ENCODE measurements at places on chromosomes 5 and 9.

- DNase-seq = no peak
Observed at GRCh38 chr5:39675676-39676075, 250.9 kb upstream of the DAB2 start.

GRCh38 chr9:84969084-84969483, 299.6 kb downstream of the NTRK2 start:
- no peak for DNase-seq

DNA sequence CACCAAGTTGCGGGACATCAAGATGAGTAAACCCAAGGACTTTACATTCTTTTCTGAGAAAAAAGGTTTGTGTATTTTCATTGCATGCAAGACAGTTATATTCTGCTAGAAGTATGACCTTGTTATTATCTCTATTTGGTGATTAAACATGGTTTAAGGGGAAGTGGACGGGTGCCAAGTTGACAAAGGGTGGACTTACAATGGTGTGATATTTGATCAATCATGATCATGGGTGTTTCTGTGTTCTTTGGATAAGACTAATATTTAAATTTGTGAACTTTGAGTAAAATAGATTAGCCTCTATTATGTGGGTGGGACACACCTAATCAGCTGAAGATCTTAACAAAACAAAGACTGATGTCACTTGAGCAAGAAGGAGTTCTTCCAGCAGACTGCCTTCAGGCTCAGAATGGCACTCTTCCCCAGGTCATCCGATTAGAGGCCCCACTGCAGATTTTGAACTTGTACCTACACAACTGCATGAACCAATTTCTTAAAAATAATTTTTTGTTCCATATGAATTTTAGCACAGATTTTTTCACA, 782.9 kb downstream of the CDH12 start:
- DNase-seq = no peak

DNA sequence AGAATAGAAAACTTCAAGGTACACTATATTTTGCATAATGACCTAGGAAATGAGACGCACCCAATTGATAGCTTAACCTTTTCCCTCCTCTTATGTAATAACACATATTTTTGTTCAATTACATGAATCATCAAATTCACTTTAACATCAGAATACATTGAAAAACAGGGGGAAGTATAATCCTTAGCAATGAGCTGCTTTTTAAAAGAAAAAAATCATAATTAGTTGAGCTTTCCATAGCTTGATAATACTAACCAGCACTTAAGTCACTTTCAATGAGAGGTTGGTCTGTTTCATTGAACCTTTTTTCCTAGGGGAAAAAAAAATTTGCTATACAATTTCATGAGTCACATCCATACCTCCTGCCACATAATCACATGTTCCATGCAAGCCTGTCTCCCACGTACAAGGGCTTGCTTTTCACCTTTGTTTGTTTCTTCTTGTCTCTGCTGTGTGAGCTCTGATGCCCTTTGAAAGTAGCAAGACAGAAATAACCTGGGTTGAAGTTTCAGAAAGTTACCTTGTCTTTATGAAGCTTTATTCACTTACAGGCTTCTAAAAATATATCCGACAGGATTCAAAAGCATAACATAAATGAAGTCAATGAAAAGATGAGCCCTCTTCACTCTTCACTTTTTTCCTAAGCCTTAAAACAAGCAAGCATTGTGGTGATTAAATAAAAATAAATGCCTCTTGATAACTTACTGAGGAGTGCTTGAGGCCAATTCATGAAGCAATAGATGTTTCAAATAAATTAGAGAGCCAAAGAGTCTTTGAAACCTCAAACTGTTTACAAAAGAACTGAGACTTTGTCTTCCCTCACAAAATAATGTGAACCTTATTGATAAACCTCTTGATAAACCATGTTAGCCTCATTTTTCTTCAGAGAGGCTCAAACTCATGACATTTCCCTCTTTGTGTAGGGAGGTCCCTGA, 108.5 kb downstream of the FEM1C start:
- DNase-seq = no peak

DNA sequence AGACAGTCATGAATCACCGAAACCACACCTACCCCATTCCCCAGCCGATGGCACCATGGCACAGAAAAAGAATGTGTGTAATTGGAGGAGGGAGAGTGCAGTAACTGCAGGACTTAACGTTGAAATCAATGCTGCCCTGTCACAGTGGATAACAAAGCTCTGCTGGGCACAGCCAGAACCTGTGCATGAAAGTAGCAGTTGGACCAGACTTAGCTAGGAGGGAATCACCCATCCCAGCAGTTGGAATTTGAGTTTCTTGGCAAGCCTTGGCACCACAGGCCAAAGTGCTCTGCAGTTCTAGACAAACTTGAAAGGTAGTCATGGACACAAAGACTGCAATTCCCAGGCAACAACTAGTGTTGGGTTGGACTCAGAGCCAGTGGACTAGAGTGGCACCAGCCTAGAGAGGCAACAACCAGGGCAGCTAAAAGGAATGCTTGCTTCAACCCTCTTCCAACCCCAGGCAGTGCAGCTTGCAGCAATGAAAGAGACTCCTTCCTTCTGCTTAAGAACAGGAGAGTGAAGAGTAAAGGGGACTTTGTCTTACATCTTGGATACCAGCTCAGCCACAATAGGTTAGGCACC, 19.1 kb downstream of the TMEM232 start:
- DNase-seq = no peak

- DNase-seq = no peak
Observed at GRCh38 chr5:172140120-172140519, 47.9 kb downstream of the STK10 start.

Data from naive thymus-derived CD8-positive, alpha-beta T cell (primary cell).